ENCODE measurements at places on chromosomes 13 and 19.

GRCh38 chr19:20863176-20863575 is 59.9 kb upstream of the ZNF85 start:
- no peak for DNase-seq

DNA sequence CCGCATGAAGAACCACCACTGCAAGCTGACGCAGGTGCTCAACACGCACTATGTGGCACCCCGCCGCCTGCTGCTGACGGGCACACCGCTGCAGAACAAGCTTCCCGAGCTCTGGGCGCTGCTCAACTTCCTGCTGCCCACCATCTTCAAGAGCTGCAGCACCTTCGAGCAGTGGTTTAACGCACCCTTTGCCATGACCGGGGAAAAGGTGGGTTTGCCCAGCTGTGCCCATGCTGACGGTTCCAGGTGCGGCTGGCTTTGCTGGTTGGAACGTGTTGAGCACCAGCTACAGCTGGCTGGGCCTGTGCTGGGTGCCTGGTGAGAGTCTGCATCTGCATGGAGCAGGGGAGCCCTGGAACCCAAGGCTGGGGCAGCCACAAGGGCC is 60.9 kb downstream of the SMARCA4 start:
- no peak for DNase-seq

DNA sequence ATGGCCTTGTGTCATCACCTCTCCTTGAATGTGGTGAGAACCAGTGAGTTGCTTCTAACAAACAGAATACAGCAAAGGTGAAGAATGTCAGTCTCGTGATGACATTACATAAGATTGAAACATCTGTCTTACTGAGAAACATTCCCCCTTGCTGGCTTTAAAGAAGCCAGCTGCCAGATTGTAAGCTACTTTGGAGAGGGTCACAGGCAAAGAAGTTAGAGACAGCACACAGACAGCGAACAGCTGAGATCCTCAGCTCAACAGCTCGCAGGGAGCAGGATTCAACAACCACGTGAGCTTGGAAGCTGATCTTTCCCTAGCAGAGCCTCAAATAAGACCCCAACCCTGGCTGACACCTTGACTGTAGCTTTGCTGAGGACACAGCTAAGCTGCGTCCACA is 367.9 kb downstream of the LIG4 start:
- DNase-seq, result no peak

DNA sequence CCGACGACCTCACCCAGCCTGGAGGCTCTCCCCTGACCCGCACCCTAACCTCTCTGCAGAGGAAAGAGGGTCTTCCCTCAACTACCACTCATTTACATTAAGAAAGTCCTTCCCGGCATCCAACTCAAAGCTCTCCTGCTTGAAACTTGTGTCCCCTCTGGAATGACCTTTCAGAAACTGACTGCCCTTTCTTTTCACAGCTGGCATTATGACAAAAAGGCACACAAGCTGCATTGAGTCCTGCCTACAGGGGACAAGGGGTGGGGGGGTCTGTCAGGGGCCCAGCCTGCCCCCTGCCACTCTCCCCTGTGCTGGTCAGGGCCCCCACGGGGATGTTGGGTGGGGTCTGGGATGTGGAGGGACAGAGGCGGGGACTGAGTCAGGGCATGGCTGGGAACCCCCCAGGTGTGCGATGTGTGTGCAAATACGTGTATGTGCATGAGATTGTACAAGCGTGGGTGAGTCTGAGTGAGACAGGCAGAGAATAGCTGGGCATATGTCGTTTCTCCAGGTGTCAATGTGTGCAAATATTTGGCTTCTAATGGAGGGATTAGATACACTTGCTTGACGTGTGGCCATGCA is 2.0 kb downstream of the COL5A3 start:
- DNase-seq, result no peak

DNA sequence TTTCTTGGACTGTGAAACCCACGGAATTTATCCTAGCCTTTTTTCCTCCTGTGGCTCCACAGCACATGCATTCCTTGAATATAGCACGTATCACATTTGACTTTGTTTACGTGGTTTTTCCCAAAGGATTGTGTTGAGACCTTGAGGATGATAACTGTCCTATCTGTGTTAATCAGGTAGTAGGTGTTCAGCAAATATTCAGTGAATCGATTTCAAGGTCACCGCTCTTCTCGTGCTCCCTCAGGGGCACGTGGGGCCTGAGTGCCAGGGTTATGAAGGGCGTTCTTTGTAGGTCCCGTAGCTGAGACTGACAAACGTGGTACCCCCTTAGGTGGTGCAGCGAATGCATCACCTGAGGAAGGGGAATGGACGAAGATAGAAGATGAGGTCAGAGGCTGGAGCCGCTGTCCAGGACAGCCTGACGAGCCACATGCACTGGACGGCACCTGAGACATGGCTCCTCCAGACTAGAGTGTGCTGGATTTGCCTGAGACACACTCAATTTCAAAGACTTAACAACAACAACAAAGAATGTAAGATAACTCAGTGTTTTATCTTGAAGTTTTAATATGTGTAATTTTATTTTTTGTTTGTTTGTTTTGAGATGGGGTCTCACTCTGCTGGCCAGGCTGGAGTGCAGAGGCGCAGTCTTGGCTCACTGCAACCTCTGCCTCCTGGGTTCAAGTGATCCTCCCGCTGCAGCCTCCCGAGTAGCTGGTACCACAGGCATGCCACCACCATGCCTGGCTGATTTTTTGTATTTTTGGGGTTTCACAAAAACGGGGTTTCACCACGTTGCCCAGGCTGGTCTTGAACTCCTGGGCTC is 131.2 kb upstream of the RNF113B start:
- DNase-seq, result no peak

DNA sequence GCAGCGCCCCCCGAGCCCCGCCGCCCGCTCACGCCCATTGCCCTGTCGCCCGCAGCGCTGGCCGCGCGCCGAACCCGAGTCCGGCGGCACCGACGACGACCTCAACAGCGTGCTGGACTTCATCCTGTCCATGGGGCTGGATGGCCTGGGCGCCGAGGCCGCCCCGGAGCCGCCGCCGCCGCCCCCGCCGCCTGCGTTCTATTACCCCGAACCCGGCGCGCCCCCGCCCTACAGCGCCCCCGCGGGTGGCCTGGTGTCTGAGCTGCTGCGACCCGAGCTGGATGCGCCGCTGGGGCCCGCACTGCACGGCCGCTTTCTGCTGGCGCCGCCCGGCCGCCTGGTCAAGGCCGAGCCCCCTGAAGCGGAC is 518 bp downstream of the KLF2 start:
- DNase-seq, result no peak

GRCh38 chr13:58081301-58081820 is 449.8 kb downstream of the PCDH17 start:
- no peak for DNase-seq

GRCh38 chr19:4267901-4268815 is 10.9 kb upstream of the SHD start:
- DNase-seq, result no peak

GRCh38 chr13:40665126-40666044 is 1.1 kb downstream of the FOXO1 start:
- DNase-seq, result peak; percentile 22

DNA sequence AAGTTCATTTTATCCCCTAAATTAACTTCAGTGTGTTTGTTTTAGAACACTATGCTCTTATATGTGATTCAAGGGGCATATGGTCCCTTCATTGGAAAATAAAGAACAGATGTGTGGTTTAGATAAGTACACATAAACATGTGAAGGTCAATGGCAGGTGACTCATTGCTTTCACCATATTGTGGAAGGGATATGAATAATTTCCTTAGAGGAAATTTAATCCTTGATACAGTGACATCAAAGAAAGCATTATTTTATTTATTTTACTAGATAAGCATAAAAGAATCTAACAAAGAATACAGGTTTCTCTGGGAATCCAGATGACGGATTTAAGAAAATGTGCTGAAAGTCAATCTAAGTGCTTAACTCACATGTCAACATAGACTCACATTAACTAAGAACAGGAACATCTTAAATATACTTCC is 373.5 kb downstream of the KCTD12 start:
- no peak for DNase-seq

- no peak for DNase-seq
Observed at GRCh38 chr13:44648392-44649103, 72.4 kb upstream of the TSC22D1 start.

- no peak for DNase-seq
Observed at GRCh38 chr13:108915095-108915633, 285.8 kb downstream of the MYO16 start.

GRCh38 chr13:112651311-112651710 is 38.5 kb upstream of the ATP11A start:
- DNase-seq, result no peak

DNA sequence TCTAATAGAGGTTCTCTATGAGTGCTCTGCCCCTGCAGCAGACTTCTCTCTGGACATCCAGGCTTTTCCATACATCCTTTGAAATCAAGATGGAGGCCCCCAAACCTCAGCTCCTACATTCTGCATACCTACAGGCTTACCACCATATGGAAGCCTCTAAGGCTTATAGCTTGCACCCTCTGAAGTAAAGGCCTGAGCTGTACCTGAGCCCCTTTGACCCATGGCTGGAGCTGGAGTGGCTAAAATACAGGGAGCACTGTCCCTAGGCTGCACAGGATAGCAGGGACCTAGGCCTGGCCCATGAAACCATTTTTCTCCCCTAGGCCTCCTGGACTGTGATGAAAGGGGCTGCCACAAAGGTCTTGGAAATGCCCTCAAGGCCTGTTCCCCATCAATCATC is 1086.1 kb upstream of the MIR17HG start:
- no peak for DNase-seq

- peak; percentile 54 for DNase-seq
Observed at GRCh38 chr19:11421371-11422098, 2.4 kb upstream of the RGL3 start.

DNA sequence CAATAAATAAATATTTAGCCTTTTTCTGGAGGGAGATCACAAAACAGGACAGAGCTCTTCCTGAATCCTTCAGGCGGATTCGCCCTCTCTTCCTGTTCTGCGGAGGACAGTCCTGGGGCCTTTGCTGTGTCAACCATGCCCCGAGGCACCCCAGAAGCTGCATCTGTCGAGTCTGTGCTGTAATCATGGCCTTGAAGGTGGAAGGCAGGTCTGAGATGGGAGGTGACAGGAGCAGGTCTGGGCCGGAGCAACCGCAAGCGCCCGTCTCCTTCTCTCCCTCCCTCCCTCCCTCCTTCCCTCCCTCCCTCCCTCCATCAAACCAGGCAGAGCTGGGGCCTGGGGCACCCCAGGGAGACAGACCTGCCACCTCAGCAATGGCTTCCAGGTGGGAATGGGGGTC is 4.6 kb upstream of the FXYD3 start:
- DNase-seq, result no peak

GRCh38 chr19:1932395-1932794 is 8.6 kb upstream of the CSNK1G2 start:
- DNase-seq, result no peak

DNA sequence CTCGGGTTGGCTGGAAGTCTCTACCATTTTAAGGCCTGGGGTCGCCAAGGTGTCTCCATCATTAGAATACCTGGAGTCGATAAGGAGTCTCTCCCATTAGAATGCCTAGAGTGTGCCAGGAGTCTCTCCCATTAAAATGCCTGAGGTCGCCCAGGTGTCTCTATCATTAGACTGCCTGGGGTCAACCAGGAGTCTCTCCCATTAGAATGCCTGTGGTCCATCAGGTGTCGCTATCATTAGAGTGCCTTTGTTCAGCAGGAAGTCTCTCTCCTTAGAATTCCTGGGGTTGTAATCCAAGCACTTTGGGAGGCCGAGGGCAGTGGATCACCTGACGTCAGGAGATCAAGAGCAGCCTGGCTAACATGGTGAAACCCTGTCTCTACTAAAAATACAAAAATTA is 1533.0 kb downstream of the UQCRFS1 start:
- DNase-seq, result no peak

DNA sequence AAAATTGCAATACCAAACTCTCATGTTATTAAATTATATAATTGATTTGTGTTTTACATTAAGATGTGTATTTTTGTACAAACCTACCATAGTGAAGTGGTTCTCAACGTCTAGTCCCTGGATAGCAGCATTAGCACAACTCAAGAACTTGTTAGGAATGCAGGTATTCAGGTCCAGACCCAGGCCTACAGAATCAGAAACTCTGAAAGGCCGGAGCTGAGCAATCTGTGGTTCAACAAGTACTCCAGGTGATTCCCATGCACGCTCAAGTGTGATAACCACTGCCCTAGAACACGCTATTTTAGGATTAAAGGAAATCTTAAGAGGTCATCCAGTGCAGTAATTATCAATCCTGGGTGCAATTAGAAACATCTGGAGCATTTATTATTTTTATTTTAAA is 456.3 kb downstream of the IRS2 start:
- DNase-seq, result no peak

DNA sequence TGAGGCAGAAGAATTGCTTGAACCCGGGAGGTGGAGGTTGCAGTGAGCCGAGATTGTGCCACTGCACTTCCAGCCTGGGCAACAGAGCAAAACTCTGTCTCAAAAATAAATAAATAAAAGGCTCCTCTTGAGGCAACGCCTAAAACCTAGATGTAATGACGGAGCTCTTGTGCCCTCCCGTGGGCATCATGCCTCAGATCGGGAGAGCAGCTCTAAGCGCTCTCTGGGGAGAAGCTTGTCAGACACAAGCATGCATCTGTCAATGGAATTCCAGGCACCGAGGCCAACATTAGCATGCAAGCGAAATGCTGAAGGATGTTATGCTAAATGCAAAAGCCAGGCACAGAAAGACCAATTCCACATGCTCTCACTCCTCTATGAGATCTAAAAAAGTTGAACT is 45.6 kb upstream of the MRI1 start:
- no peak for DNase-seq

DNA sequence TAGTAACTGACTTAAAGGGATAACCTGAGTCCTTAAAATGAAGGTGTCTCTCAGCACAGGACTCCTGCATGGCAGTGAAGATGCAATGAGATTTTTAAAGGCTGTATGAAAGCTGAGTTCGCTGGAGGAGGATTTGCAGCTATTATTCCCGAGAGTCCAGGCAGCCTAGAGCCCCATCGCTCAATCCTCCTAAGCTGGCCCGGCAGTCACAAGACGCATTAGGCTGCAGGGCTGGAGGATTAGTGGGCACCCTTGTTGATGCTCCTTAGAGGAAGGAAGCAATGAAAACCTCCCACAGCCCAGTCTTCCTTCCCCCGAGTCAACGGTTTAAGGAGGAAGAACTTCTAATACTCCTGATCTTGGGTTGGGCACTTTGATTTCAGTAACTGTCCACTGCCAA is 239.5 kb downstream of the EFNB2 start:
- no peak for DNase-seq

- no peak for DNase-seq
Observed at GRCh38 chr13:29270271-29270985, 325.1 kb downstream of the SLC7A1 start.

- DNase-seq, result no peak
Observed at GRCh38 chr13:101499406-101499805, 46.9 kb downstream of the ITGBL1 start.

DNA sequence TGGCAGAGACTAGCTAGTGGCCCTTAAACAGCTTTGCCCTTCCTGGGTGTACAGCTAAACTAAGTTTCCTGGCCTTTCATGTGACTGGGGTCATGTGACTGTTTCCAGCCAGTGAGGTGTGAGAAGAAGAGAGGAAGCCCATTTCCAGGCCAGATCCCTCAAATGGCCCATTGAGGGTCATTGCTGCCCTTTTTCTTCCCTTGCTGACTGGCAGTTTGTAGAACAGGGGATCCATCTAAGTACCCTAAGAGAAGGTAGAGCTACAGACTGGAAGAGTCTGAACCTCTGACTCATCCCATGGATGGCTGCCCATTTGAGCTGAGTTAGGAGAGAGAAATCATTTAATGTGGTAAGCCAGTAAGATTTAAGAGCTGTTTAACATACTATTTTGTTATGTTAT is 2.8 kb downstream of the SWSAP1 start:
- DNase-seq, result no peak

Measured in stimulated activated CD4-positive, alpha-beta T cell treated with anti-CD3 and anti-CD28 coated beads, Interleukin-4, amount 100 ng/mL, for 48 hours (primary cell).